A549 (cell line): ENCODE measurements at places on chromosomes 6 and 20. TPM values are rescaled to one million over a fixed set of nuclear protein-coding genes. Genes with fewer than 3 reads are reported as not detected.

DNA sequence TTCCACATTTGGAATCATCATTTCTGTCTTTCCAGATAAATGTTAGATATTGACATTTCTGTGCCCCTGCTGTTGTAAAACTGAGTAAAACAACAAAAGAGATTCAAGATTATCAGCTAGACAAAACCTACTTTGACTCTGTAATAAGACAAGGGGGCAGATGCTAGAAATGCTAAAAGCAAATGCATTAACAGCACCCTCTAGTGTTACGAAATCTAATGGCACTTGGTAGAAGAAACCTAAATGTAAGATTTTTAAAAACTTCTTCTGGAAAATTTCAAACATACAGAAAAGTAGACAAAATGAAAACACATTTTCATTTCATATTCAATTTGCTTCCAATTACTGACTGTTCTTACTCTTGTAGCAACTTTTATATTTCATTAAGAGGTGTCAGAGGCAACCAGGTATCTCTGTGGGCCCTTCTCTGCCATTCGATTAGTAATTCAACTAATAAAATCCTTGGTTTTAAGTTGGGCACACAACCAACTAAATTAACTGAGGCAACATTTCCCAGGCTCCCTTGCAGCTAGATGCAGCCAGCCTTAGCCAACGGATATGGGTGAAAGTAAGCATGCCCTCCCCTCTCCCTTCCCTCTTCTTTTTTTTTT is 45.0 kb downstream of the SLC23A2 start:
- peak; percentile 79 for DNase-seq

DNA sequence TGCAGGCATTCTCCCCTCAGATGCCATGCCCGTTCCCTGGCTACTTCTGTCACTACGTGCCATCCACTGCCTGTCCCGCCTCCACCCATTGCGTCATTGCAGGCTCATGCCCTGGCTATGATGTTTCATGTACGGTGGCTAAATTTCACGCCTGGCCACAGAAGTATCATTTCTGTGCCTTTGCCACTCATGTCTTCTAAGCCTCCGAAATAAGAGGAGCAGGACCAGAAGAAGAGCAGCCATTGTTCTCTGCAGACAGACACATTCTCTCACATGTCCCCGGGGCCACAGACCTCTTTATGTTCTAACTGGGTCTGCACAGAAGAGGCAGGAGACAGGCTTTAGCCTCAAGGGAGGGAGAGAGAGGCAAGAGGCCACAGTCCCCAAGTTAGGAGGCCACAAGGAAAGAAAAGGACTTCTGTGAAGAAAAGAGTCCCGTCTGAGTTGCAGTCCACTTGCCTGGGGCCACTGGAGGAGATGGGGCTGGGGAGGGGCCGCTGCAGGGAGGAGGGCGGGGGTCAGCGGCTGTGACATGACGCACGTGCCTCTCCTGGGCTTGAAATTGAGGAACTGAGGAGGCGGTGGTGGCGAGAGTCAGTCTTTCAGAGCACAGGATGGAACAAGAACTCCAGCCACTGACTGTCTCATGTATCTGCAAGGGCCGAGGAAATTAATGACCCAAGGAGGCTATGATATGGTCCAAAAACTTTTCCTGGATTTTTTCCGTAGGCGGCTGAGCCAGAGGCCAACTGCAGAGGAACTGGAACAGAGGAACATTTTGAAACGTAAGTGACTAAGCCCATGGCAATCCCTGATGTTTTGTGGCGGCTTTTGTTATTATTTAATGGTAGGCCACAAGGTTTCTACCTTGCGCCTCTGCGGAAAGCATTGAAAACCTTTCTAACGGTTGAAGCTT is 55.9 kb downstream of the TBC1D7 start:
- no peak for DNase-seq

DNA sequence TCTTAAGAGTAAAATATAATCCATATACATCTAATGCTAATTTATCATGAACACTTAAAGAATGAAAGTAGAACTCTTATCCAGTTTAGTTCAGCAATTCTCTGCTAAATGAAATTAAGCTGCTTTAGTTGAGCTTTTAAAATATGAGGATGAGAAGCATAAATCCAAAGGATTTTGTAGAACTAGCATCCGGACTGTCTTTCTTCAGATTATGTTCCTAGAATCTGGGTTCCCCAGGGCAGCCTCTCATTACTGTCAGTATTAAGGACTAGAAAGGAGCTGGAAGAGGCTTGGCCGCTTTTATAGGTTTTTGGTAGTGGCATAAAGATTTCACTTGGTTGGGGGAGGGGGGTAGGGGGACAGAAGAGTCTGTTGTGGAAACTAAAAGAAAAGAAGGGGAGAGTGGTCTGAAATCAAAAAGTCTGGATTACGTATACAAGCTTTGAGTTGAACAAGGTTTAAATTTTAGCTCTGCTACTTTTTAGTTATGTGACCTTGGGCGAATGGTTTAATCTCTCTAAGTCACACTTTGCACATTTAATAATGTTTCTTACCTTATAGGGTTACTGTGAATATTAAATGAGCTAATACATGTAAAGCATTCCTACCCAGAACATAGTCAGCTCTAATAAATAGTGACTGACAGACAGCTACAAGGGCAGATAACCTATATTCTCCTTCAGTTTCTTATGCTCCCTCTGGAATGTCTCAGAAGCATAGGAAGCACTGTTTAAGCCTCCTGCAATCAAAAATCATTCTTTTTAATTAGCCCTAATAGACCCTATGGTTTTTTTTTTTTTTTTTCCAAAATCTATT is 3.7 kb downstream of the SGK1 start:
- DNase-seq = no peak

DNA sequence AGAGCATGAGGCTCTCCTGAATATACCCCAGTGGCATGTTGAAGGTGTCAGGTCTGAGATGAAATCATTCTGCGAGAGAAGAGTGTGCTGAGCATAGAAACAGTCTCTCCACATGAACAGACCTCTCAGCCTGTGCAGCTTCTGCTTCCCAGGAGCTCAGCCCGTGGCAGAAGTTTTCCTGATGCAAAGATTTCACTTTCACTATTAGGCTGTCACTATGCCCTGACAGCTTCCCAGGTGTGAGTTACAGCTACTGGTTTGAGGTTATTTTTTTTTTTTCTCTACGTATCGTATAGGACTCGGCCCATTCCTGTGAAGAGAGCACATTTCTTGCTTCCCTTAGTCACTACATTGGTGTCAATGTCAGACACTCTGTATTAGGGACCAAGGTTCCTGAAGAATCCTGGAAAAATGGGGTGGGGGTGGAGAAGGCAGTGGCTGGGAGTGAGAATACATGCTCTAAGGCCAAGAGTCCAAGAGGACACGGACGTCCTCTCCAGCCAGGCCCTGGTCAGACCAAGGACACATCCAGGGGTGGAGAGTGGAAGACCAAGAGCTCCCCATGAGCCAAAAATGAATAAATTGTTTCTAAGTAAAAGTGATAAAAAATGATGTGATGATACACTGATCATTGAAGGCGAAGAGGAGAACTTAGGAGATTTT is 121.2 kb upstream of the AKAP12 start:
- no peak for DNase-seq

DNA sequence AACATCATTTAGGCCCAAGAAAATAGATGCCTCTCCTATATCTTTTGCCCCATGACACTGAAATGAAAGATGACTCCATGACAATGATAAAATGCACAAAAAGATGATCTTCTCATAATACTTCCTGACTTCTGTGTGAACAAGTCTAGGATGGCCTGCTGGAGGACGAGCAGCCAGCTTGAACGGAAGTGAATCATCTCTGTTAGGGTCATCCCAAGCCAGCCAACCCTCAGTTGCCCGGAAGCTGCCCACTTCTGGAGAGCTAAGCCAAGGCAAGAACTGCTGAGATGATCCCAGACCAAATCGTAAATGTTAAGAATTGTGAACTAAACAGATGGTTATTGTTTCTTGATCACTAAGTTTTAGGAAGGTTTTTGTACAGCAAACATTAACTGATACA is 249.7 kb upstream of the HS3ST5 start:
- no peak for DNase-seq

GRCh38 chr6:126672649-126673048 is 332.7 kb downstream of the CENPW start:
- no peak for DNase-seq

The ZNF311 gene
- polyA plus RNA-seq = 0.18 to 0.29 TPM (median 0.27 TPM) in 3 replicates

The HLA-DQA1 gene
- not detected in 3 replicates for polyA plus RNA-seq

The SPATS1 gene
- not detected in 3 replicates for polyA plus RNA-seq

The OTOR gene
- polyA plus RNA-seq = not detected in 3 replicates

The CEBPB gene
- 58.9 to 74.0 TPM (median 66.6 TPM) in 3 replicates for polyA plus RNA-seq

The TTPAL gene
- 9.1 to 9.3 TPM (median 9.3 TPM) in 3 replicates for polyA plus RNA-seq

The COL9A3 gene
- 0.42 to 0.54 TPM (median 0.49 TPM) in 3 replicates for polyA plus RNA-seq

The SLC52A3 gene
- 0.50 to 0.69 TPM (median 0.56 TPM) in 3 replicates for polyA plus RNA-seq
